ENCODE measurements at places on chromosomes 13 and 19.

GRCh38 chr13:50611117-50611781 lies 232.2 kb downstream of the DLEU7 start:
- no peak for DNase-seq

- DNase-seq: no peak
Observed at GRCh38 chr13:41312176-41312500, 1.1 kb downstream of the NAA16 start.

DNA sequence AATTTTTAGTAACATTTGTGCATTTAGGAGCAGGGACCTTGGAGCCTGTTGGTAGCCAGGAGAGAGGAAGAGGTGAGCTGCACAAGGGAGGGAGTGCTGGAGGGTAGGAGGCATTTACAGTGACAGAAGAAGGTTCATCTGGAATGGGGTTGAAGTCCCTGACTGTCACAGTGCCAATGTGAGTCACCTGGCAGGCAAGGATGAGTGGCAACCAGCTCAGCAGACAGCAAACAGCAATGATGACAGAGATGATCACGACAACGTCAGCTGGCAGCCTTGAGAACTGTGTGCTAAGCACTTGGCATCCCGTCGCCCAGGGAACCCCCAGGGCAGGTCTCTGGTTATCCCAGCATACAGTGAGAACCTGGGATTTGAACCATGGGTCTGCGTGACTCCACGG lies 2.6 kb downstream of the OR10H5 start:
- DNase-seq: no peak

DNA sequence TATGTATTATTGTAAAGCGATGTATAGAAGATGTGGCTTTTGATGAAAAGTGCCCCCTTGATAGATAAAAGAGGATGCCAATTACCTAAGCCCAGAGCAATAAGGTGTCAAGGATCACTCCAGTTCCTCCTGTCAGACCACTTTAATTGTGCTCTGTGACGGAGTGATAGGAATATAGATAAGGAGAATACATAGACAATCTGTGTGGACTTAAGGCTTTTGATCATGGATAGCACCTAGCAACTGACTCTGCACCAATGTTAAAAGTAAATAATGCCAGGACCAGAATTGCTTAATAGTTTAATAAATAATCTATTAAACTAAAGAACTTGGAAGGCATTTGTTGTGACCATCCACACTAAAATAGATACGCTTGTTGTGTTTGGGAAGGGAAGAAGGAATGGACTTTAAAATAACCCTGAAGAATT lies 390.7 kb upstream of the ARGLU1 start:
- DNase-seq: no peak

- DNase-seq: no peak
Observed at GRCh38 chr13:21872795-21873194, 201.9 kb downstream of the FGF9 start.

- DNase-seq: no peak
Observed at GRCh38 chr13:31522396-31522795, 216.9 kb upstream of the RXFP2 start.

GRCh38 chr19:41548954-41549688 lies 26.8 kb upstream of the CEACAM21 start:
- peak; percentile 71 for DNase-seq

- no peak for DNase-seq
Observed at GRCh38 chr13:86052141-86052540, 252.9 kb upstream of the SLITRK6 start.

- DNase-seq: peak; percentile 36
Observed at GRCh38 chr19:58562122-58563033, 4.0 kb upstream of the UBE2M start.

GRCh38 chr13:36382030-36382429 lies 35.8 kb upstream of the SPART start:
- DNase-seq: no peak

DNA sequence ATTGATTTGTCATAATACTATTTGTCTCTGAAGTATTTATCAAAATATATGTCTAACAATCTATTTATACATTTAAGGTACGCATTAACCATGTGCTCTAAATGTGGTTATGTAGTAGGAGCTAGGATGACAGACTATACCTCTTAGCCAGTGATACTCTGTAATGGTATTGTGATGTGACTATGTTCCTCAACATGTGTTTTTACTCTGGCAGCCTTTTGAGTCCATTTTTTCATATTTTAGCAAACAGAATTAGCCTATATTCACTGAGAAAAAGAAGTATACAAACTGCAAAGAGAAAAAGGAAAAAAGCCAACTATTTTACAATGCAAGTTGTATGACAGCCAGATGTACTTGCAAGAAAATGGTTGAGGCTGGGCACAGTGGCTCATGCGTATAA lies 26.7 kb downstream of the MAB21L1 start:
- DNase-seq: no peak

DNA sequence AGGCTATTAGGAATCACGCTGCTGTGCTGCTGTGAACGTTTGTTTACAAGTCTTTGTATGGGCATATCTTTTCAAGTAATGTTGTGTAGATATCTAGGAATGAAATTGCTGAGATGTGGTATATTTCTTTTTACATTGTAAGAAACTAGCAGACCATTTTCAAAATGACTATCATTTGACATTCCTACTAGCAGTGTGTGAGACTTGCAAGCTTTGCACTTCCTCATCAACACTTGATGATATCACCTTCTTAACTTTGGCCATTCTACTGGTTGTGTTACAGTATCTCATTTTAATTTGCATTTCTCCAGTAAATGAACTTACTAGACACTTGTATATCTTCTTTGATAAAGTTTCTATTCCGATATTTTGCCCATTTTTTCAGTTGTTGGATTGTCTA lies 12.1 kb downstream of the METTL21C start:
- no peak for DNase-seq

- no peak for DNase-seq
Observed at GRCh38 chr13:71801781-71802180, 65.2 kb downstream of the DACH1 start.

DNA sequence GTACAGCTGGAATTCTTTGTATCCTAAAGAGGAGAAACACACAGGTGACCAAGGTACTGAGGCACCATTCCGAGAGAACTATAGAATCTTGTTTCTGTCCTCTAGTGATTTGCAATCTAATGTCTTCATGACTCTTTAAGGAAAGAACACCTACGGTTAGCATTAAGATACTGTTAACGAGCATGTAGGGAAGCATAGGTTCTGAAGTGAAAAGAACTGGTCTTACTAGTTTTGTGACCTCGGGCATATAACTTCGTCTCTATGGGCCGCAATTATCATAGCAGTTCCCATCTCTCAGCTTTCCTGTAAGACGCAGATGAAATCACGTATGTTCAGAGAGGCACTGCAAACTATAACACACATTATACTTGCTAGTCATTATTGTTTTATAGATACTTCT lies 193.0 kb upstream of the NBEA start:
- no peak for DNase-seq

GRCh38 chr19:32387701-32388392 lies 17.7 kb upstream of the DPY19L3 start:
- no peak for DNase-seq

- no peak for DNase-seq
Observed at GRCh38 chr13:40059540-40060232, 404.2 kb downstream of the COG6 start.

GRCh38 chr13:33578786-33579185 lies 239.2 kb upstream of the RFC3 start:
- DNase-seq: no peak

DNA sequence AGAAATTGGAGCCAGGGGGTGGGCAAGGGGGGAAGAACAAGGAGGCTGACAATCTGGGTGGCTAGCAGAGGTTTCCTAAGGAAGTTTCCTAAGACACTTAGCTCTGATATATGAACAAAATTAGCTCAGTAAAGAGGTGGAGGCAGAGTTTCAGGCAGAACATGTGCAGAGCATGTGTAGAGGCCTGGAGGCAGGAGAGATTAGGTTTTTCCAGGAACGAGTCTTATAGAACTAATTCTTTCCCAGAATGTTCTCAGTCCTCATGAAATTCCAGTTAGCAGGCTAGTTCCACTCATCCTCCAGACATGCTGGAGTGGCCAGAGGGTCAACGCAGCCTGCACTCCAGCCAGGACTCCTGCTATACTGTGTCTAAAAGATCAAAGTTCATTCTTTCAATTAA lies 184.7 kb downstream of the LACC1 start:
- no peak for DNase-seq

- DNase-seq: no peak
Observed at GRCh38 chr13:95188128-95188527, 113.1 kb downstream of the ABCC4 start.

DNA sequence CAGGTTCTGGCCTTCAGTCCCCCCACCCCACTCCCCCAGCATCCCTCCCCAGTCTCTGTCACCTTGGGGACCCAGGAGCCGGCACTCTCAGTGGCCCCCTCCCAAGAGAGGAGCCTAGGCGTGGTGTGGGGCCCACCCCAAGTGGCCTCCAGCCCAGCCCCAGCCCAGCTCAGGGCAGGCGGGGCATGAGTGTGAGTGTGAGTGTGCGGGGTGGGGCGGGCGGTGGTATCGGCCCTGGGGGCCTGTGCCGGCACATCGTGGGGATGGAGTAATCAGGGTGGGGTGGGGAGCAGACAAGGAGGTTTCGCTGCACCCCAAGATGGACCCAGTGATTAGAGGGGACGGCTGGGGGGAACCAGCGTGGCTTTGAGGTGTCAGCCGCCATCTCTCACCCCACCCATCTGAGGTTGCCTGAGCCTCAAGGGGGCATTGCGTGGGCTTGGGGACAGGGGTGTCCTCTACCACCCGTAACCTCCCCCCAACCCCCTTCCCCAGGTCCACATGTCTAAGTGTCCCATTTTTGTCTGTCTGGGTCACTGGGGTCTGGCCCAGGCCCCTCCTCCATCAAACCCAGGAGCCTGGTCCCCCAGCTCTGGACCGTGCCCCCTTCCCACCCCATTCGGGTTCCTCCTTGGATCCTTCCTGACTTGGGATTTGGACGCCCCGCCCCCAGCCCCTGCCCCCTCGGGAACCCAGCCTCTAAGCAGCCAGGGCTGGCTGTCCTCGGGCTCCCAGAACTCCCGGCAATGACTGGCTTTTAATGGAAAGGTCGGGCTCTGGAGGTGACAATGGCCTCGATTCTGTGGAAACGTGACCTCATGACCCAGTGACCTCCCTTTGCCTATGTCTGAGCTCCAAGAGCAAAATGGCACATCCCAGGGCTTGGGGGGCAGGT lies 6.9 kb upstream of the SULT2B1 start:
- DNase-seq: no peak

GRCh38 chr19:31174948-31175347 lies 174.3 kb downstream of the TSHZ3 start:
- DNase-seq: no peak

- DNase-seq: no peak
Observed at GRCh38 chr13:86066611-86067365, 267.6 kb upstream of the SLITRK6 start.
